ENCODE measurements at places on chromosomes 16 and 17.

DNA sequence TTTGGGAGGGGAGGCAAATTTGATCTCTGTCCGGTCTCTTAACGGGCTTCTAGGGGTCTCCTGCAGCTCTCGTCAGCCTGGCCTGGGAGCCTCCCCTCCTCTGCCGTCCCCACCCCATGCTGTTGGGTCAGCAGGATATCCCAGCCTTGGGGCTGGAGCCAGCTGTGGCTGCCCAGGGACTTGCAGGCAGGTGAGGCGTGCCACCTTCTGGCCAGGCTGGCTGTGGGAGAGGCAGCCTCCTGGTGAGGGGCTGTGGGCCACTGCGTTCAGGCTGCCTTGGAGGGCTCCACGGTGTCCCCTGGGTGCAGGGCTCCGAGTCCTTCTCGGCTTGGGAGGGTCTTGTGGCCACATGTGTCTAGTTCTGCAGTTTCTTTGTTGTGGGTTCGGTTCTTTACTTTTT is 34.6 kb downstream of the TBCD start:
- DNase-seq = no peak

DNA sequence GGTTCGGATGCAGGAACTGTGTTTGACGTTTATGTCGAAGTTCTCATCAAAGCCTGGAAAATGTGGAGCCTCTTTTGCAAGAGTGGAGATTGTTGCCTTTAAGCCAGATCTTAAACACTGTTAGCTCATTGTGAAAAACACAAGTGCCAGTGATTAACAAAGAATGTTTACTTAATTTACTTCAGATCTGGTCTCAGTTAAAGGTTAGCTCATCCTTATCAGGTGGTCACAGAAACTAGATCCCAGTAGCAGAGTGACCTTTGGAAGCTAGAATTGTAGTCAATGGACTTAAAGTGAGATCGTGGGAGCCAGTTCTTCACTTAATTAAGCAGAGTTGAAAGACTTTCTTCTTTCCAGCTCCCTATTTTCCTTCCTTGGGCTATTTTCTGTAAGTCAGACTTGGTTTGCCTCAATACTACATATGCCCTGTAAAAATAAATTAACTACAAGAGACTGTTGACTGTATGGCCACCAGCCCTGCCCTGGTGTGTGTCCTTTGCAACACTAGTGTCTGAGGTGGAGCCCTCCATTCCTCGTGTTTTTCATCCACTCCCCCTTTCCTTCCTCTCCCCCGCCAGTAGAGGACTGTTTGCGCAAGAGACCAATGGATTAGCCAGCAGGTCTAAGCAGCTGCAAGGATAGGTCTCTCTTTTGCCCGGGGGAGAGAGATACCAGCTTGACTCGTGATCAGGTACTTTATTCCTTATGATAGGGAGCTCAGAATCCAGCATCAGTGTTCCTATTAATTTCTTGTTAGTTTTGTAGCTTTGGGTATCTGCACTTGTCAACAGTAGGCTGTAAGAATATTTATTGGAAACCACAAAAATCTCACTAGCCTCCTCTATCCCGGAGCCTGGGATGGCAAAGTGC is 20.2 kb downstream of the FBXO39 start:
- no peak for DNase-seq

DNA sequence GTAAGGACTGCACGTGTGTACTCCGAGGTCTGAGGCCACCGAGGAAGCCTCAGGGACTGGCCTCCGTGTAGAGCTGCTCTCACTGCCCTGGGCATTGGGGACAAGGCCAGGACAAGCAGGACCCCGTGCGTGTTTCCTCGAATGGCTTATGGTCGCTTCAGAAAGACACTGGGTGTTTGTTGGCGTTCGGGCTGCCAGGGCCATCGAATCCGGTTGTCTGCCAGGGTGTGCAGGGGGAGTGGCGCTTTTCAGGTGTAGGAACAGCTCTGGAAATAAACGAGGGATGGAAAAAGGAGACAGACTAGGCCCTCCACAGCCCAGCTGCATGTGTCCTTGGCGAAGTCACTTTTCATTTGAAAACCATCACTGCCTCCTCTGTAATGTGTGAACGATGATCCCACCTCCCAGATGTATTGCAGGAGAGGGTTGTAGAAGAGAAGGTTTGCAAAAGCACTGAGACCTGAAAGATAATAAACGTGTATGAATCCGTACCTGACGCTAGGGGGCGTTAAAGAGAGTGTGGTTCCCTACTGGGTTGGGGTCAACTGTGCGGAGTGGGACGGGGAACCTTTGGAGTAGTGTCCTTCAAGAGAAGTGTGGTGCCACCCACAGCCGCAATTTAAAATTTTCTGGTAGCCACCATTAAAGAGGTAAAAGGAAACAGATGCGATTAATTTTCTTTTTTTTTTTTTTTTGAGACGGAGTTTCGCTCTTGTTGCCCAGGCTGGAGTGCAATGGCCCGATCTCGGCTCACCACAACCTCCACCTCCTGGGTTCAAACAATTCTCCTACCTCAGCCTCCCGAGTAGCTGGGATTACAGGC is 2.1 kb upstream of the ZSCAN10 start:
- no peak for DNase-seq

- no peak for DNase-seq
These were observed 6.2 kb upstream of the CYLD start for GRCh38 chr16:50735629-50736122.

DNA sequence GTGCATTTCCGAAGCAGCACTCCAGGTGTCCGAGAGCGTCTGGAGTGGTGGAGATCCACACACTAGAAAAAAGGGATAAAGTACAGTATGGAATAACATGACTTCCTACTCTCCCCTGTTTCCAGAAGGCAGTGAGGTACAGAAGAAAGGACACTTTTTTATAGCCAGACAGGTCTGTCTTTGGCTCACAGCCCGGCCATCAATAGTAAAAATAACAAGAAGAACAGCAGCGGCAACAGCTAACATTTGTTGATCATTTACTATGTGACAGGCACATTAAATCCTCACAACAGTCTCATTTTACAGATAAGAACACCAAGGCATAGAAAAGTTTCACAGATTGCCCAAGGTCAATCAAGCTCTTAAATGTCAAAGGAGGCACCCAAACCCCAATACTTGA is 16.2 kb downstream of the DYNLRB2 start:
- no peak for DNase-seq

- DNase-seq = no peak
These were observed 4.9 kb upstream of the CBX4 start for GRCh38 chr17:79843816-79844800.

- no peak for DNase-seq
These were observed 3.5 kb downstream of the DBNDD1 start for GRCh38 chr16:90015586-90016338.

GRCh38 chr17:6940186-6940649 is 55.6 kb upstream of the ALOX12 start:
- no peak for DNase-seq
